NCI-H2227 treated with DMSO at 0.1 percent for 48 hours (cell line): ENCODE measurements at places on chromosomes 13 and 19.
A peak's percentile ranks its signal among the peaks of the same experiment; 100 is the strongest.

DNA sequence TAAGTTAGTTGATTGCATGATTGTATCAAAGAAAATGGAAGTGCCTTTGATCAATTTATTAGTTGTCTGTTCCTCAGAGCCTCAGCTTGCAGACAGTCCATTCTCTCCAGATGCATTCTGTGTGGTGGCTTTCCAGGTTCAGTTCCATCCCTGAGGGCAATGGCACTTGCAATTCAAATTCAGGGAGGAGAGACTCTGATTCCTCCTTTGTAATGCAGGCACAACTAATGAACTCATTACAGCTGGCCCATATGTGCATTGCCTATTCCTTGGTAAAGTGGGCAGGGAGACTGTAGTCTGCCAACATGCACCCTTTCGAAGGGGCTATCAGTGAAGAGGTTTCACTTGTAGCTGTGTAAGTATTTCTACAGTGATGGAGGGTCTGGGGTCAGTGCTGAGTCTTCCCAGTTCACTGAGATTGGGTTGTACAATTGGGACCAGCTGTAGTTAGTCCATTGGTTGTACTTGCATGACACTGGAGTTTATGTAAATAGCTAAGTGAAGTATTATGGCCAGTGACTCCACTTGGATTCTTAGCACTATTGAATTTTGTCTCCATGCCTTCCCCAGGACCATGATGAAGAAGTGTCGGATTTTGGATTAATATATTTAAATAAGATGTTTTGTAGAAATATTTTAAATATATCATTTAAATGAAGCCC is 401.7 kb downstream of the GPC6 start:
- DNase-seq = no peak

DNA sequence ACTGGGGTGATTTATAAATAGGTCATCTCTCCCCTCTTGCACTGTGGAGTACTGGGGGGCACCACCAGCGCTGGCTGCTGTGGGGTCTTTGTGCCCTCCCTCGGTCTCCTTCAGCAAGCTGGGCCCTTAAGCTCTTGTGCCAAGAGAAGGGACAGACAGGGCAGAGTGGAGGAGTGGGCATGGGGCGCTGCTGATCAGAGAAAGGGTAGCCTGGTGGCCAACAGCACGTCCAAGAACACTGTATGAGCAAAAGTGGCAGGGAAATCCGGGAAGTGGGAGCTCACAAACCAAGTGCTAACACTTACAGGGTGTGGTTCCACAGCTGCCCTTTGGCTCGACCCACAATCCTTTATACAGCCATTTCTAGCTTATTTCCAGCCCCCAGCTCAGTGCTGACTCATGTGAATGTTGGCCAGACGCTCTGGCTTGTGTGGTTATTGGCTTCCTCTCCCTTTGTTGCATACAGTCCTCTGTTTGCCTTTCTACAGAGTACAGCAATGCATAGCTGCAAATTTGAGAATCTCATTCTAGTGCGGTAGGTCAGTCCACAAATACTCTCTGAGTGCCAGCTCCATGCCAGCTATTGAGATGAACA is 298.8 kb downstream of the SHISA2 start:
- no peak for DNase-seq

DNA sequence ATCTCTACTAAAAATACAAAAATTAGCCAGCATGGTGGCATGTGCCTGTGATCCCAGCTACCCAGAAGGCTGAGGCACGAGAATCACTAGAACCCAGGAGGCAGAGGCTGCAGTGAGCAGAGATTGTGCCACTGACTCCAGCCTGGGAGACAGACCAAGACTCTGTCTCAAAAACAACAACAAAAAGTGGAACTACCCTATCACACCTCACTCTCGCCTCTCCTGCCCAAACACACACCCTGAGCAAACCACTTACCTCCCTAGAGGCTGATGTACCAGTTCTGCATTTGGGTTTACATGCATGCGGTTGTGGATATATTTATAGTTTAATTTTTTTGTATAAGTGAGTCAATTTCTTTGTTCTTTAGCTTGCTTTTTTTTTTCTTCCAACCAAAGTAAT is 7.7 kb upstream of the PTOV1 start:
- no peak for DNase-seq

DNA sequence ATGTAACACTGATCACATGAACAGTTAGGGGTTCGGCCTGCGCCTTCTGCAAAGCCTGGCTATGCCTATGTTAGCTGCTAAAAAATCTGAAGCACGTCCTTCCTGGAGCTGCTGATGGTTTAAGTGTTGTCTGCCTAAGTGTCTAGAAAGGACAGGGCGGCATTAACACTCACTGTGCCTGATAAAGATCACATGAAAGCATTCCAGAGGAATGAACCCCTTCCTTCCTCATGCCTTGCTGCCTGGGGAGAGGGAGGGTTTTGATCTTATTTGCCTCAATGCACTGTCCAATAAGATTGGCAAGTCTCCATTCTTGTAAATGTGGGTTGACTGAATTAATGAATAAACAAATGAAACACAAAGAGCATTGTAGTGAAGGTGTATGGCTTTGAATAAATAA is 5.2 kb downstream of the DOCK9 start:
- DNase-seq = no peak

GRCh38 chr13:40390401-40390916 is 276.0 kb downstream of the FOXO1 start:
- DNase-seq = no peak

GRCh38 chr19:4847190-4847973 is 15.9 kb upstream of the TICAM1 start:
- no peak for DNase-seq

DNA sequence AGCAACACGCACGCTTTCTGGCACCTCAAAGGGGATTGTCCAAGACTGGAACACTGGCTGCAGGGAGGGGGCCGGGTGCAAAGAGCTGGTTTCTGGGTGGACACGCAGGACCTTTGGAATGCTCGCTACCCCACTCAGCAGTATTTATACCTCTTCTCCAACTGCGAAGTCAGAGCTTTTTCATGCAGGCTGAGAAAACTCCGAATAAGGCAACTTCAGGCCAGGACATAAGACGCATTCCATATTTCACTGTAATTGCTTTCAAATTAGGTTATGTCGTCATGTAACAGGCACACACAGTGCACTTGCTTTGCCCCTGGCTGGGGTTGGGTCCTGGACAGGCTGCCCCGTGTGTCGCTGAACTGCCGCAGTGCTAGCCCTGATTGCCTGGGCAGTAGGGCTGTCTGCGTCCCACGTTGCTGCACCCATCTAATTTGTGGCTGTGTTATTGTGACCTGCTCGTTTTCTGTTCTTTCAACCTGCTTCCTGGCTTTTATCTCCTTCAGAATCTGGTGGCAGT is 44.5 kb downstream of the ACTN4 start:
- DNase-seq = no peak

DNA sequence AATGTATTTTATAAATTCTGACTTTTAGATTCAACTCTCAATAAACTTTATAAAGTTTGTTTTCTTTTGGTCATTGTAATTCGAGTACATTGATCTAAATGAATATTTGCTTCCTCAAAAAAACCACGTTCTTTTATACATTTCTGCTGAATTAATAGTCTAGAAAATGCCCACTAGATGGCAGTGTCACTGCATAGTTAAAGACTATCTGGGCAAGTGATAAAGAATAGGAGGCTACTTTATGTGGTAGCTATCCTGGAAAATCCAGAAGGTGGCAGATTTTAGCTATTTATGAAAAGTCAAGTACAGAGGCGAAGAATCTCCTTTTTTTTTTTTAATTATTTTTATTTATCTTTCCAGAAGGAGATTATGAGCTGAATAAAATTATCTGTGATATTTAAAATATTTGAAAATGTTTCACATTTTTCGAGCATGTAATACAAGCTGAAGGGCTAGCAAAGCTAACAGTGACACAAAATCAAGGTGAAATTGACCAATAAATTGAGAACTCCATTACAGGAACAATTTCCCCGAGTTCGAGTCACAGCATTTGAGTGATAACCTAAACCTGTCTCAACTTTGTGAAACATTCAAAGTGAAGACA is 221.8 kb downstream of the OLFM4 start:
- peak; percentile 57 for DNase-seq

GRCh38 chr19:512547-513365 is 5.5 kb downstream of the TPGS1 start:
- no peak for DNase-seq

GRCh38 chr19:14769201-14769600 is 9.2 kb downstream of the ADGRE2 start:
- DNase-seq = no peak

GRCh38 chr13:94556621-94557020 is 39.3 kb downstream of the TGDS start:
- no peak for DNase-seq

DNA sequence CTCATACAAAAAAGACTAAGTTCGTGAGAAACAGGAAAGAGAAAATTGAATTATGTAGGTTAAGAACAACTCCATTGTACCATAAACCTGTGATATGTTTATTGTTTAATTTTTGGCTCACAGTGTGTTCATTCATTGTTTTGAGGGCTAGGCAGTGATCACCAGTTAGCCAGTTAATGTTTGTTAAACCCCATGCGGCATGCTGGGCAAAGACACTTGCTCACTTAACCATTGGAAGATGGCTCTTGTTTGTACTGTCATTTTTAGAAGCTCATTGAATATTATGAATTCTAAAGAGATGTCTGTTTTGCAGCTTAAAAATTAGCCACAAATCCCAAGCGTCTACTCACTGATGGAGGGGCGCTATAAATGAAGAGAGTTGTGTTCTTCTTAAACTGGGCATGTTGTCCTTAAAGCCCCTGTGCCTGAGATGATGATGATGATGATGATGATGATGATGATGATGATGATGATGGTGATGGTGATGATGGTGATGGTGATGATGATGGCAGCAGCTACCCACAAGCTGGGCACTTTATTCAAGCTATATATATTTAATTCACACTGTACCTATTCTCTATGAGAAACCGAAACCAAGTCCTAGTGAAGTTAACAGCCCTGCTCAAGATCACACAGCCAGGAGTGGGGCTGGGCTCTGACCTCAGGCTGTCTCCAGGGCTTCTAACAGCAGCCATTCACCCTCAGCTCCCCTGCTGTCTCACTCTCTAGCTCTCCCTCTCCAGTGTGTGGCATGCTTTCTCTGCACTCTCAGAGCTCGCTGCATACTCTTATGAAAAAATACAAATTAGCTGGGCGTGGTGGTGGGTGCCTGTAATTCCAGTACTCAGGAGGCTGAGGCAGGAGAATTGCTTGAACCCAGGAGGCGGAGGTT is 169.1 kb downstream of the SHISA2 start:
- DNase-seq = peak; percentile 0

DNA sequence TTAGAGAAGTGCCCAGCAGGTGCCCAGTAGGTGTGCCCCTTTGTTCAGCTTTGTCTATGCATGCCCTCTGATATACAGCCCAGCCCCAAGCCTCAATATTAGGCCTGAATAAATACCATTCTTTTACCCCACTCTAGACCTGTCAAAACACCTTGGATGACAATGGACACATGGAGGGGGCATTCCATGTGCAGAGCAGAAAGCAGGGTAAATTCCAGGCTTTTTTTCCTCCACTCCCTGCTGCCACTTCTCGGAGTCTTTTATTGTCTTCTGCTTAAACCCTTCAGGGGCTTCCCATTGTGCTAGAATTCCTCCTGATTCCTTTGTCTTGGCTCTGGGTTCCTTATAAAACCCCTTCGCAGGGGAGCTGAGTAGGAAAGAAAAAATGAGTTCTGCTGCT is 5.8 kb upstream of the FRY start:
- peak; percentile 6 for DNase-seq

GRCh38 chr19:13696839-13697238 is 67.5 kb upstream of the MRI1 start:
- DNase-seq = no peak

DNA sequence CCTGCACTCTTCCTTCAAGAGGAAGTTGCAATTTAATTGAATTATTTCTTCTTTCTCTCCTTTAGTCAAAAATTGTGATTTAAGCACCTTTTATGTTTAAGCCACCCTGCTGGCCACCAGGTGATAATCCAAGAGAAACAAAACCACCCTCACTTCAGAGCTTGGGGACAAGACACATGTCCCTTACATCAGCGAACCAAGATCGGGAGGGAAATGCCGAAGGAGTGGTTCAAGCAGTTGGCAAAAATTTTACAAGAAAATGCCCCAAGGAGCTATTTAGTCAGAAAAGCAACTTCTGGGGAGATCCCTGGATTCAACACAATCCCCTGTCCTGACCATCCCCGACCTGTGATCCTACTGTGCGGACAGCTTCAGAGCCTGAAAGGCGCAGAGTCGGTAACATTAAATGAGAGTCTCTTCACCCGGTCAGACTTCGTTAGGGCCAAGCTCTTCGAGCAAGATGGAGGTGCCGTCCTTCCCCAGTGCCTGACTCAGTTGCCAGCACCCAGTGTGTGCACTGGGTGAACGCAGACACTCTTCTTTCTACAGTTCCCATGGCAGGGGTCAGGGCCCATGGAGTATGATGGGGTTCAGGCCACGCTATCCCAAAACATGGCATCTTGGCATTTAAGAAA is 78.6 kb upstream of the TM9SF2 start:
- no peak for DNase-seq

DNA sequence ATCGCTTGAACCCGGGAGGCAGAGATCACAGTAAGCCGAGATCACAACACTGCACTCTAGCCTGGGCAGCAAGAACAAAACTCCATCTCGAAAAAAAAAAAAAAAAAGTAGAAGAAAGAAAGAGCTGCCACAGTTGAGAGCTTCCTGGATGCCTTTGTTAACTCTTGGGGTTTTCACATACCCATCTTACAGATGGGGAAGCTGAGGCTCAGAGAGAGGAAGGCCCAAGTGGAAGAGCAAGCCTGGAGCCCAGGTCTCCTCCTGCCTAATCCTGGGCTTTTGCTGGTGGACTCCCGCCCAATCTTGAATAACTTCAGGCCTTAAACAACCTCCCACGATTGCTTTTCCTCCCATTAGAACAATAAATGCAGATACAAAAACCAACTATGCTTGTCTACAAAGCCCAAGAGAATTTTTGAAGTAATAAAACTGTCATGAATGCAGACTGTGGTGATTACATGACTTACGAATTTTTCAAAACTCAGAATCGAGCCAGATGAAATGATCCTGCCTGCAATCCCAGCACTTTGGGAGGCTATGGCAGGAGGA is 41.7 kb downstream of the LTBP4 start:
- DNase-seq = no peak

DNA sequence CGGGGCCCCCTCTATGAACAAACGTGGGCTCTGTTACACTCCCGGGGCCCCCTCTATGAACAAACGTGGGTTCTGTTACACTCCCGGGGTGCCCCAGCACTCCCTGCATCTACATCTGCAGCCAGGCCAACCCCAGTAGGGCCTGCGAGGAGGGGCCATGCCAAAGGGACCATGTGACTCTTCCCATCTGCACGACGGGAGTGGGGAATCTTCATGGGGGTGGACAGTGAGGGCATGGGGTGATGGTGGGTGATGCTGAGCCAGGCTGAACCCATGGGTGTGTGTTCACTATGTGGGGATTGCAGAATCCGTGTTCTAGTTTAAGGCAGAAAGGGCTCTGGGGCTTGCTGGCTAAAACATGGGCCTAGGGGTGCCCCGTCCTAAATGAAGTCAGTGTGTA is 69.9 kb upstream of the ARHGEF7 start:
- DNase-seq = no peak
